ENCODE measurements at places on chromosomes 2 and 18. TPM values are rescaled to one million over a fixed set of nuclear protein-coding genes. Genes with fewer than 3 reads are reported as not detected.

GRCh38 chr2:177393824-177394593 is 1.4 kb downstream of the AGPS start:
- DNase-seq: no peak

GRCh38 chr2:134944975-134945374 is 26.4 kb downstream of the CCNT2 start:
- no peak for DNase-seq

The PROC gene
- 1.2 TPM for total RNA-seq

DNA sequence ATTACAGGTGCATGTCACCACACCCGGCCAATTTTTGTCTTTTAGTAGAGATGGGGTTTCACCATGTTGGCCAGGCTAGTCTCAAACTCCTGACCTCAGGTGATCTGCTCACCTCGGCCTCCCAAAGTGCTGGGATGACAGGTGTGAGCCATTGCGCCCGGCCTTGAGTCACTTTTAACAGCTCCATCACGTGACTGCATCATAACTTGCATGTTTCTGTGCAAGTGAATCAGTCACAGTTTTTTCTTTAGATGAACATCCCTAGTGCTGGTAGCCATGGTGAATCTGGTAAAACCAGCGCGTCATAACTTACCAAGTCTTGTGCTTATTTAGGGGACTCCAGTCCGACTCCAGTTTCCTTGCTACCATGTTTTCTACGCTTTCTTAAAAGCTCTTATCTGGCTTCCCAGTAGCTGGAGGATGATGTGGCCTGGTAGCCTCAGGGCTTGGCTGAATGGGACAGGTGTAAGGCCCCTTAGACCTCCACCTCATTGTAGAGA is 33.1 kb downstream of the PCARE start:
- no peak for DNase-seq

DNA sequence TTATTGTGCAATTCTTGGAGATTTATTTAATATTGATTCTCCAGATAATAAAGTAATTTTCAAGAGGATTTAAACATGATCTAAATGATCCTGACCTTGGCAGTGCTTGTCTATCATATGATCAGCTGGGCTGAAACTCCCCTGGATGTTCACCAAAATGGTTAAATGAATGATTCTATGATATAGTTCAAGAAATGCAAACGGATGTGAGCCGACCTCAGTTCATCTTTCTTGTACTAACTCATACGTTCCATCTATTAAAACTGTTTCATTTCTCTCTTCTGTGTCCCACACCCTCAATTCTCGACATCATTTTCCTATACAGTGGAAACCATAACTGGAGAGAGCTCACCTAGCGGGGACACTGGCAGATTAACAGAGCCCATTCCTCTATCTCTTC is 281.7 kb upstream of the CCDC68 start:
- DNase-seq: no peak

DNA sequence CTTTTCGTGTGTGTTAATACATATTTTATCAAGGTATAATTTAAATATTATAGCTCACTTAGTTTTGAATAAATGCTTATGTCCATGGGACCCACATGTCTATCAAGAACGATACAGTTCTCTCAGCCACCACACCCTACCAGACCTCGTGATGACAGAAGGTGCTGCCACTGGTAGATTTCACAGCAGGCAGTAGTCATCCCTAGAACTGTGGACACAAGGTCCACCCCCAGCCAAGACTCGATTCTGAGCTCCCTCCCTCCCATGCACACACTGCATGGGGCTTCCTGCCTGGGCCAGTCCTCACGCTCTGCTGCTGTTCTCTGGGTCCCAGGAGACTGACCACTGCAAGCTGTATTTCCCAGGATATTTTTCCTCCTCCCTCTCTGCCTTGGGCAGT is 26.5 kb upstream of the CREB1 start:
- DNase-seq: no peak

DNA sequence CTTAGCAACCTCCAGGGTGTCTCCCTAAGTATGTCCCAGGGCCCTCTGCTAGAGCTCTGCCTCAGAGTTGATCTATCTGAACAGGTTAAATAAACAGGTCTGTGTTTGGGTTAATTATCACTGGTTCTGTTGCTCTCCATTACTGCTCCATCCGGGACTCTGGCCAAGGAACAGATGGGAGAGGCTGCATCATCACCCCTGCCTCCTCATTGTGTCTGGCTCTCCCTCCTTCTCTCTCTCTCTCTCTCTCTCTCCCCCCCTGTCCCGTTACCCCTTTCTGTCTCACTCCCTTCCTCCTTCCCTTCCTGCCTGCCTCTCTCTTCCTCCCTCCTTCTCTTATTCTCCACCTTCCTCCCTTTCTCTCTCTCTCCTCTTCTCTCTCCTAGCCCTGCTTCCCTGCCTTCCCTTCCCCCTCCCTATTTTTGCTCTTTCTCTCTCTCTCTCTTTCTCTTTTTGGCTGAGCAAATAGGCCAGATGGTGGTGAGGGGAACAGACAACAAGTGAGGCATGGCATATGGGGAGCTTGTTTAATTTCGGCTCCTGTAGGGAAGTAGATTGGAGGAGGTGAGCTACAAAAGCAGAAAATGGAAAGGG is 62.1 kb downstream of the SETBP1 start:
- no peak for DNase-seq

GRCh38 chr18:77114415-77115191 is 18.0 kb downstream of the MBP start:
- no peak for DNase-seq

DNA sequence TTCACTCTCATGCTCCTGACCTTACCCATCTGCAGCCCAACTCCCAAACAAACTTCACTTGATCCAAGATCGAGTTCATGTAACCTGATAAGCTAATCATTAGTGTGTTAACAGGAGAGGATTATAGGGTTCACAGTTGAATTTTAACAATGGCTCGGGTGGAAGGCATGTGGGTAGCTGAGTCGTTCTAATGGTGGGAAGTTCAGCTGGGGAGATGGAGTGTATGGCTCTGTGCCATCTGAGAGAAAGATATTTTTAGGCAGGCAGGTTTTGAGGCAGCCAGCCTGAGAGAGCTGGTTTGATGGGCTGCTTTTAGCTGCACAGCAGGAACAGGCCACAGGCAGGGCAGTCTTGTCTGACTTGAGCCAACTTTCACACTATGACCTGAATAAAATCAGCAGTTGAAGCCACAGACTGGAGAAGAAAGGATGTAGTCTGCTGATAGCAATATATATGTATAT is 17.7 kb upstream of the NFE2L2 start:
- no peak for DNase-seq

GRCh38 chr2:15038366-15039364 is 406.1 kb downstream of the LRATD1 start:
- DNase-seq: no peak

- no peak for DNase-seq
Measured at GRCh38 chr2:207729465-207729998, 18.1 kb downstream of the CCNYL1 start.

The CDH7 gene
- not detected for total RNA-seq

The NRBP1 gene
- 115 TPM for total RNA-seq

- DNase-seq: no peak
Measured at GRCh38 chr18:37453752-37454151, 111.8 kb downstream of the CELF4 start.

DNA sequence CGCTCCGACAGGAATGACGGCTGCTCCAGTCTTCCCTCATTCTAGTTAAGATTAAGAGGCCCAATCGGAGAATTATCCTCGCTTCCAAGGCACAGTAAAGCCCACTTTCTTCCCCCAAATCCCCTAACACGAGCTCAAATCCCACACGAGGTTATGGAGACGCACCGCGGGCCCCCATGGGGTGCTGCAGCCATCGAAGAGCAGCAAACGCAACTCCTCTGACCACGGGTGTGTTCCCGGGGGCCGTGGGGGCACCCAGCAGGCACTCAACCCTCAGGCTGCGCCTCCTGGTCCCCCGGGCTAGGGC is 446 bp downstream of the COPS9 start:
- no peak for DNase-seq

GRCh38 chr2:38509314-38509946 is 93.3 kb downstream of the HNRNPLL start:
- no peak for DNase-seq

GRCh38 chr2:174918886-174919526 is 86.2 kb downstream of the CHN1 start:
- no peak for DNase-seq

DNA sequence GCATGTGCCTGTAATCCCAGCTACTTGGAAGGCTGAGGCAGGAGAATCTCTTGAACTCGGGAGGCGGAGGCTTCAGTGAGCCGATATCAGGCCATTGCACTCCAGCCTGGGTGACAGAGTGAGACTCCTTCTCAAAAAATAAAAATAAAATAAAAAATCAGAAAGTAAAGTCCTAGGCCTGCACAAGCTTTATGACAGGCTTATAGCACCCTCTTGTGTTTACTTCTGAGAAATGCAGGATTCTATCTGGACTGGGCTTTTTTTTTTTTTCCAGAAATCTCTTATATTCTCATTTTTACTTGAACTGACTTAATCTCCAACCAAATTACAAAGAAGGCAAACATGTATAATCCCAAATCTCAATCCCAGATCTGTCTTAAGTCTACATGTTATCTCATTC is 26.1 kb upstream of the REG3G start:
- DNase-seq: no peak

The ST8SIA3 gene
- not detected for total RNA-seq

- no peak for DNase-seq
Measured at GRCh38 chr18:46536215-46536874, 120.7 kb downstream of the LOXHD1 start.

GRCh38 chr2:74944987-74945787 is 13.3 kb upstream of the POLE4 start:
- DNase-seq: peak; percentile 32

The GAREM1 gene
- not detected for total RNA-seq

The UGT1A4 gene
- not detected for total RNA-seq

The CPLX4 gene
- total RNA-seq: not detected

DNA sequence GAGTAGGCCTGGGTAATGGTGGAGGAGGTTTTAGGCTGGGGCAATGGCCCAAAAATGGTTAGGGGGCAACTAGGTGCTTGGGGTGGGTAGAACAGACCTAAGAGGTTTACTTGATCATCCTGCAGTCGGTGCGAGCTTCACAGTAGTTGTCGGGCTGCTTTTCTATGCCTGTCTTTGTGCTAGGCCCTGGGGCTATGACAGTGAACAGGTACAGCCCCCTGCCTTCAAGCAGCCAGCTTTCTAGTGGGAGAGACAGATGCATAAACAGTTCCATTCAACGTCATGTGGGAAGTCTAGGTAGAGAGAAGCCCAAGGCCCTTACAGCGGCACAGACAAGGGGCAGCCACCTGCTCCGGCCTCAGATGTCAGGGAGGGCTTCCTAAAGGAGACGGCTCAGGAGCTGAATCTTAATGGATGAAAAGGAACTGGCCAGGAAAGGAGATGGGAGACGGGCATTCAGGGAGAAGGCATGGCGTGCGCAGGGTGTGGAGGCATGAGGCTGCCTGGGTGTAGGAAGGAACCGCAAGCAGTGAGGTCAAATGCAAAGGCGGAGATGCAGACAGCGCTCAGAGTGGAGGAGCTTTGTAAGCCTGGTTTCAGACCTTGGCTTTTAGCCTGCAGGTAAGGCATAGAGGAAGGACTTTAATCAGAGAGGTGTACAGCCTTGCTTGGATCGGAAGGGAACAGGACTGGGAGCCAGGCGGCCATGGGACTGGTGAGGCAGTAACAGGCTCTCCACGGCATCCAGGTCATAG is 6.0 kb downstream of the CTIF start:
- DNase-seq: no peak

The CSRNP3 gene
- not detected for total RNA-seq

- no peak for DNase-seq
Measured at GRCh38 chr2:226431288-226431948, 368.2 kb downstream of the IRS1 start.

GRCh38 chr2:95284886-95285541 is 10.8 kb downstream of the PROM2 start:
- no peak for DNase-seq

The FIGN gene
- total RNA-seq: not detected

- peak; percentile 57 for DNase-seq
Measured at GRCh38 chr2:236352761-236353593, 88.8 kb upstream of the ASB18 start.

GRCh38 chr2:236805800-236806531 is 236.3 kb downstream of the ACKR3 start:
- DNase-seq: no peak

DNA sequence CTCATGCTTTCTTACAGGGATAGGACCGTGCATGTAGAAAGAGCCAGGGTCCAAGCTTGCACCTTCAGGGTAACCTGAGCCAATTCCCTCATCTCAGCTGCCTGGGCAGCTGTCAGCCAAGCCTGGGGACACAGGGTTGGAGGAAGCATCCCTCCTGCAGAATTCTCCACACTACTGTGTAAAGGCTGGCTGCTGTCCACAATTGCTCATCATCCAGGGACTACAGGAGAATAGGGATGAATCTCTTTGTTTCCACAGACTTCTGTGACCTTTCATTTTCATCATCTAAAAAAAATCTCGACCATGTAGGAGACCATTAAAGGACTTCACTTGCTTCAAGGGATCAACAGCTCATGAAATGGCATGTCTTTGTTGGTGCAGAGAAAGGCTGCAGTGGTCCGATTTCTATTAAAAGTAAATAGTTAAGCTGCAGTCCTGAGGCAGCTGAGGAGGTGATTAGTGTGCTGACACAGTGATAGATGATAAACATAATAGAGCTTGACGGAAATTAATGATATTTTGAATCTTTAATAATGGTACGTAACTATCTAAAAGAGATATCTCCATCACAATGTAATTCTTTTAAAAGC is 74.4 kb upstream of the COPS8 start:
- DNase-seq: no peak

GRCh38 chr18:39761273-39761672 is 2193.8 kb upstream of the PIK3C3 start:
- no peak for DNase-seq

- no peak for DNase-seq
Measured at GRCh38 chr2:11018651-11019185, 107.0 kb downstream of the KCNF1 start.

GRCh38 chr18:51417643-51418483 is 220.4 kb upstream of the MEX3C start:
- no peak for DNase-seq

The ANKRD30B gene
- total RNA-seq: not detected

DNA sequence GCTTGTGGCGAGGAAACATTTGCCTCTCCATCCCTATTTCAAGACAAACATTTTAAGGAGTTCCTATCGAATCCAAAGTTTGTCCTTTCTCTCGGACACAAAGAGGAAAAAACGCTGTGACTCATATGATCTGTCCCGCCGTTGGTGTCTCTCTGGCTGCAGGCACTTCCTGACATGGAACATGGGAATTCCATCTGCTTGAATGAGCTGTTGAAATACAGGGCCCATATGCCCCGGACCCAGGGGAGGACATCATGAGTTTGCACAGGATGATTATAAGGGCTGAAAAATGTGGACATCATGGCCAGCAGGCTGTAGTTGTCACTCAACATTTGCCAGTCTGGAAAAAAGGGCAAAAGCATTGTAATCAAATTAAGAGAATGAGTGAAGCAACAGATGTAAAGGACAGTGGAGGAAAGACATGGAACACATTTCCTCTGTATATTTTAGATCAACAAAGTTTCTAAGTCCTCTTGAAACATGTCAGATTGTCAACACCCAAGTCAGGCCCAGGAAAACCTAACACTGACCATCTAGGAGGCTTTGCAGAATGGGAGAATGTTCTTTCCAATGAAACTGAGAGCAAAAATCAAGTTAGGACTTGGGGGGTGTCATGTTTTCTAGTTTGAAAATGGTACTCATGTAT is 103.2 kb upstream of the SMIM21 start:
- no peak for DNase-seq
